Activated CD4-positive, alpha-beta T cell treated with anti-CD3 and anti-CD28 coated beads, Interleukin-2, amount 50 U/mL, for 1 hour (primary cell): ENCODE measurements at places on chromosomes 1 and 21.

DNA sequence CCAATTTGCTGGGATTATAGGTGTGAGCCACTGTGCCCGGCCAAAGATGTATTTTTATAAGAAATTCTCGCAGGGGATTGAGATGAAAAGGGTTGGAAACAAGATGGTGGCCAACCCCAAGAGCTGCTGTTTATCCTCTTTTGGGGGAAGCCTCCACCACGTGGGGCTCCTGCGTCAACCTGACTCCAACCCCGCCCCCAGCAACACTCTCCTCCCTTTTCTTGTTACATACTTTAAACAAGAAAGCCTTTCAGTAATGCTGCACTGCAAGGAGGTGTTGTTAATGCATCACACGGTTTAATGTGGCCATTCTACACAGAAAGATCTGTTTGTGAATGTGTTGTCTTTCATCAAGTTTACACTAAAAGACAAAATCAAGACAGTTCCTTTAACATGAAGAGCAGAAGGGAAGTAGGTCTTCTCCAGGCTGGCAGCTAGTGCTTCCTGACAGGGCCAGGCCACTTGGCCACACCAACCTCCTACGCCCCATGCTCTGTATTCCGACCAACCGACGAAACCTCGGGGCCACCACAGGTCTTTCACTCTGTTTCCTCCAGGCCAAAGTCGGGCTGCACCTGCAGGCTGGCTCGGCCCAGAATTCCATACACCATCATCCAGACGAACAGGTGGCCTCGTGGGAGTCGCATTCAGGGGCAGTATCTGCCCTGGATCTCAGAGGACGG is 25.9 kb downstream of the C2CD2 start:
- no peak for DNase-seq

DNA sequence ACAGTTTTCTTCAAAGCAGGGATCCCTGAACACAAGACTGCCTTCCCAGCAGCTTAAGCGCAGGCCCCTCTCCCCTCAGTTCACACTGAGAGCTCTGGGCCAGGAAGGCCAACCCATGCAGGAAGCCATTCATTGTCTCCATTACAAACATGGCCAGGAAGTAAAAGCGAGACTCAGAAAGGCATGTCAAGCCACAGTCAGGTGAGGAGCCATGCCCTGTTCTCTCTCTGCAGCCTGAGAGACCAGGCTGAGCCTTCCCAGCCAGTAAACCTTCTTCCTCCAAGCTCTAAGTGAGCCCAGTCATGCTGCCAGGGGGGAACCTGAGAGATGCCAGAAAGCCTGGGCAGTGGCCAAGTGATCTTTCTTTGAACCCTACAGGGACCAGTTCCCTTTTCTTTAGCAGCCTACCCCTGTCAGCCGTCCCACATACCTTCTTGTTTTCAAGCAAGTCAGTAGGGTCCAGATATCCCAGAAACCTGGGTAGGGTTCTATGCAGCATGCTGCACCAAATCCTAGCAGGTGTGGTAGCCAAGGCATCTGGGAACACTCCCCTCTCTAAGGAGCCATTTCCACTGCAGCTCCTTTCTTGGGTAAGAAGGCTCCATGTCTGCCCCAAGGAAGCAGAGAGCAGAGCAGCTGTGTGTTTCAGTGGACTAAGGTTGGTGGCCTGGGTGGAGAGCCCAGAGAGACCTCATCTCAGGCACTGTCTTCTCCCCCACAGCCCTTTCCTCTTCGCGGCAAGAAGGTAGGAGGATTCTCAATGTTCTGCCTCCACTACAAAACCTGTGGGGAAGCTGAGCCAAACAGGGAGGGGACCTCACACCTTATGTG is 977 bp downstream of the TRAF3IP3 start:
- DNase-seq, result peak; percentile 37

GRCh38 chr1:15949453-15950245 is 26.3 kb downstream of the ZBTB17 start:
- DNase-seq, result peak; percentile 88

DNA sequence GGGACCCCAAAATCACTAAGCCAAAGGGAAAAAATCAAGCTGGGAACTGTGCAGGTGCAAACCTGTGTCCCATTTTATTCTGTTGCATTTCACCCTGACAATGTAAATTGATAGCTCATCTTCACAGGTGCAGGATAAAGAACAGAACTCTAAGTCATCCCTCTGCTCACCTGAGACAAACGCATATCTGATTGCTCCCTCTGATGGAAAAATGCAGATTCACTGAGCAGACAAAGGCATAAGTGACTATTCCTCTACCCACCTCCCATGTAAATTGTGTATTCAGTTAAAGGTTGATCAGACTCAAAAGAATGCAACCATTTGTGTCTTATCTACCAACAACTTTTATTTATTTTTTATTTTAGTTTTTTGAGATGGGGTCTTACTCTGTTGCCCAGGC is 644.2 kb downstream of the PTPRU start:
- no peak for DNase-seq

DNA sequence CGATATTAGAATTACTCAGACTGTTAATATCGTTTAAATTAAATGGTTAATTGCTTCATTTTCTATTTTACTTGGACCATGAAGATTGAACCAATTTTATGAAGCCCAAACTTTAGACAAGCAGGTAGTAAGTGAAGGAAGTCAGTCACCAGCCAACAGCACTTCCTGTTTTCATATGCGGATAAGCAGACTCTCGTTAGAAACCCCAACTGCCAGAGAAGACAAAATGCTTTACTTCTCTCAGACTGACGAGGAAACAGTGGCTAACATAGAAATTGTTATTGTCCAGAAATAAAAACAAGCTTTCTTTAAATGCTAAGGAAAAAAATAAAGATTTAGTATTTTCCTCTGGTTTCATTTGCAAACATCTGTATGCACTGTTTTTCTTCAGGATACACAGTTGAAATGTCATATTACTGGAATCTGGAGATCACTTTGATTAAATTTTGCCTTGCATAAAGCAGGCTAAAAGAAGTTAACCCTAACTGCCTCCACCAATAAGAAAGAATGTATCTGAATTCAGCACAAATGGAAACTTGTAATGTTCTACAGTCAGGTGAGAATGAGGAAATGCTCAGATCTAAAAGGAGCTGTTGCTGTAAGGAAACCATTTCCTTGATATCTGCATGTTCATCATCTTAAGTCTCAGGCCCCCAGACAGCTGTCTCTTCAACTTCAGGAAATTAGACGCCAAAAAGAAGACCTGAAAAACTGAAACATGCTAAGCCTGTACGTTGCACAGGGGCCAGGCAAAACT is 129.8 kb upstream of the SAMSN1 start:
- no peak for DNase-seq

- peak; percentile 78 for DNase-seq
Observed at GRCh38 chr1:13730751-13731482, 30.9 kb downstream of the PRDM2 start.
